ENCODE measurements at places on chromosomes 2 and 18.

DNA sequence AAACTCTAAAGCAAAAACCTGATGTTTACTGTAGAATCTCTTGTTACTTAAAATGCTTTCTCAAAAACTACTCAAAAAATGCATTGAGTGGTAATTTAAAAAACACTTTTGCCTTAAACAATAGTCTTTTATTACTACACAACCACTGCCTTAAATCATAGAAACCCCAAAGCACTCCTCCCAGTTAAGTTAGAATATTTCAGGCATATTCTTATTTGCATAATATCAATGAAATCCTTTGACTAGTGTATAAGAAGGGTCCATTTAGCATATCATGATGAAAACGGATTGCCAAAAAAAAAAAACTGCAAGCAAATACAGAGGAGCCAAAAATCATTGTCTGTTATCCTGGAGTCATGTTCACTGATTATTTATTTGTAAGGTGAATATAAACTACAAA lies 119.2 kb downstream of the PTPRM start:
- no peak for DNase-seq

DNA sequence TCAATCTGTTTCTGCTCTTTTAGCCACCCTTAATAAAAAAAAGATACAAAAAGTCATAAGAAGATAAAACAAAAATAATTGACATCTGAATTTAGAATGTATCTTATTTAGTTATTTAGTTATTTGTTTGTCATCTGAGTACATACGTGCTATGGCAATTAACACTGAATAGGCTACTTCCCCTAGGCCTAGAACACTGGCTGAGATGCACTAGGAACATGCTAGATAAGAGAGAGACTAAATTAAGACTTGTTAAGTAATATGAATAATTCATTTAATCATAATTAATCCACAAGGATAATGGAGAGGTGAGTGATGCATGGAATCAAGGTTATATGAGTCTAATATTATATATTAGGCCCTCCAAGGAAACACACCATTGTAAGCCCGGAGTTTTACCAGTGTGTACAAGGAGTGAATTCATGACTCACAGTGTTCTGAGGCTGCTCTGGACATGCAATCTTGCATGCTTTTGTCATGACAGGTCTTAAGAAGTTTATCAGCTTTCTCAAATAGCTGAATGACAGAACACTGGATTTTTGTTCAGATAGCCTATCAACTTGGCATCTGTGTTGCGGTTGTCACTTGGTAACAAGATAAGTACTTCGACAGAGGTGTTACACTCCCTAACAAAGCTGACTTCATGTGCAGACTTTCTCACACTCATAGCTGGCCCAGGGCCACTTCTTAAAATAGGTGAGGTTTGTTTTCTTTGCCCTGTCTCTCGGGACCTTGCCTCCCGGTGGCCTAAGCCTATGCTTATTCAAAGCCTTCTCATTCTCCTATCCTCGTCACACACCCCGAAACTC lies 5.0 kb upstream of the SERPINB2 start:
- no peak for DNase-seq

- DNase-seq: no peak
Observed at GRCh38 chr18:49656073-49656692, 94.3 kb downstream of the LIPG start.

GRCh38 chr2:96175951-96176350 lies 30.7 kb upstream of the DUSP2 start:
- no peak for DNase-seq

GRCh38 chr2:3193443-3194330 lies 183.9 kb downstream of the EIPR1 start:
- no peak for DNase-seq

DNA sequence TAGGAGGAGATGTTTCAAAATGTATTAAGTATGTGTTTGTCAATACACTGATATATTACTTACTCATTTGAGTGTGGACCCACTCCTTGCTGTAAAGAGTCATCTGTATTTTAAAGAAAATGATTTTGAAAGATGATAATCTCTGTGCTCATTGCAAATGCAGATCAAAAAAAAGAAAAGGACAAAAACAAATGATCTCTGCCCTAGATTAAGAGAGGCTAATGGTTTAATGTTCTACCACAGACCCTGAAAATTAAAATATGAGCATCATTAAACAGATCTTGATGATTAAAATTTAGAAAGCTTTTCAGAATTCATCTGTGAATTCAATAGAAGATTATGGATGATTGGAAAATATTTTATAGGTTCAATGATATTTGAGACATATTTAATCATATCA lies 136.5 kb downstream of the CNTNAP5 start:
- no peak for DNase-seq

DNA sequence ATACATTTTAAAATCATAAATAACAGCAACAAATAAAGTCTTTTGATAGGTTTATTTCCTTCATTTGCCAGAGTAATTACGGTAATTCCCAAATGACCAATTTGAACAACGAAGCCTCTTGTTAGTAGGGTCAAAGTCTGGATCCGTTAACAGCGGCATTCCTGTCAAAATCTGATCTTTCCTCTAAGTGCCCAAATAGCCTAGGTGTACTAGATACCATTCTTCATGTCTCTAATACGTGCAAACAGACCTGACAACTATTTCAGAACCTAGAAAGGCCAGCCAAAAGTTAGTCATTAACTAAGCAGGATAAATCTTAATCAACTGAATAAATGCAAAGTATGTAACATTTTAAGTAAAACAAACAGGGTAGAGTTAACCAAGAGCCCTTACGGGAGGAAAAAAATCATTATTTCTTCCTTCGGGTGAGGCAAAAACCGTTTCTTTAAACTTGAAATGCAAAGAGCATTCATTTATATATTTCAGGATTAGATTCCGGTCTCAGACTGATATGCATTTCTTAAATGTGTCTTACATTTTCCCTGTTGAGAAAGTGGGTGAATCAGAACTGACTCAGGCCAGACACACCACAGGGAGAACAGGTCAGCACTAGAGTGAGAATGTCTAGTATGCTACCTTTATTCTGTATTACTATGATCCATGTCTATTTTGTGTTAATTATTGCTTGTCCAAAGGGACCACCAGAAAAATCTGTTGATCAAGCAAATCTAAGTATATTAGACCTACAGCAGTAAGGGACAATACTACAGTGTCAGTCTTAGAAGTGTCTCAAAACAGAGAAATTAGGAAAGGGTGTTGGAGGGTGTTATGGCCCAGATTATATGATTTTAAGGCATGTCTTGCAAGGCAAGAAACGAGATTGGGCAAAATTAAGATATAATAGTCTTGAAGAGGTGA lies 141.5 kb upstream of the NDUFV2 start:
- no peak for DNase-seq

GRCh38 chr18:62525608-62526007 lies 2.8 kb downstream of the ZCCHC2 start:
- DNase-seq: no peak

GRCh38 chr2:111900859-111901258 lies 2.5 kb downstream of the MERTK start:
- DNase-seq: no peak

DNA sequence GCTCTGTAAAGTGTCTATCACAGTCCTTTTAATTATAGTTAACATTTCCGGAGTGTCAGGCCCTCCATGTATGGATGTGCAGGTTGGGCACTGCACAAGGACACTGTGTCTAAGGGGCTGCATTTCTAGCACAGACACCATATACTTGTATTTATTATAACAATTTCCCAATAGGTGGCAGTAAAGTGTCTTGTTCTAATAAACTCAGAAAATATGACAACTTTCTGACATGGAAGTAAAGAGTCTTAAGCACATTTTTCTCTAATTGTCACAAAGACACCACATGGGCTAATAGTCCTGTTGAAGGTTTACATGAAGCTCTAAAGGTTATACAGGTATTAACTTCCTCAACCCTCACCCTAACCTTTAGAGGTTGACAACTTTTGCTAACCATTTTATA lies 156.6 kb downstream of the DYSF start:
- DNase-seq: no peak

GRCh38 chr2:111116011-111116746 lies 4.5 kb upstream of the BCL2L11 start:
- DNase-seq: no peak

GRCh38 chr2:174881678-174882077 lies 117.4 kb upstream of the CHRNA1 start:
- no peak for DNase-seq

GRCh38 chr2:42957109-42957860 lies 164.9 kb upstream of the HAAO start:
- no peak for DNase-seq

DNA sequence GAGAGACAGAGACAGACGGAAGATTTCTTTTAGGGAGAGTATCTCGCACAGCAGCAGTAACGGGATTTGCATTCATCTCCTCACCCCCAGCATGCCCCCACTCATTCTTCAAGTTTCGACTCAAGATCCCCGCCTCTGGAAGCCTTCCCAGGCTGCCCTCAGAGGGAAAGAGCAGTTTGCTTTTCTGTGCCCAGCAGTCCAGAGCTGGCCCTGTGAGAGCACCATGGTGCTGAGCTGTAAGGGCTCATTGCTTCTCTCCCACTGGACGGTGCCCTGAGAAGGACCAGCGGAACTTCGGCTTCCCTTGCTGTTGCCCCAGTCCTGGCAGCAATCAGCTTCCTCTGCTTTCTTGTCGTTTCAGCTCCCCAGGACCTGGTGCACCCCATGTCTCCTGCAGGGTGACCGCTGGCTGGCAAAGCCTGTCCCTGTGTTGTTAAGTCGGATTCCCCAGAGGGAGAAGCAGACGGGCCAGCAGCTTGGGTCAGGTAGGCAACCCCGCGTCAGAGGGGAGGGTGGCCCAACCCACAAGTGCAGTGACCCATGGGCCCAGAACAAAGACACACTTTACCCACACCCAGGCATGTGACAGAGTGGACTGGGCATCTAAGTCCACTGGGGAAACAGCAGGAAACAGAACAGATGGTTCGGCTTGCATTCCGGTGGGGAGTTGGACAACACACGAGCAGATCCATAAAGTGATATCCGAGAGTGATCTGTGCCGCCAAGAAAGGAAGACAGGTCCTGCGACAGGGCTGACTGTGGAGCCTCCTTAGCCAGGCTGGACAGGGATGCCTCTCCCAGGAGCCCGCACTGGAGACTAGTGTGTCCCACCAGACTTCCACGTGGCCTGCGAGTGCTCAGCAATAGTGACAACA lies 36.6 kb downstream of the TMEM177 start:
- DNase-seq: no peak

GRCh38 chr2:86352137-86352726 lies 14.8 kb upstream of the REEP1 start:
- no peak for DNase-seq

GRCh38 chr2:167501618-167502017 lies 613.3 kb downstream of the XIRP2 start:
- DNase-seq: no peak

DNA sequence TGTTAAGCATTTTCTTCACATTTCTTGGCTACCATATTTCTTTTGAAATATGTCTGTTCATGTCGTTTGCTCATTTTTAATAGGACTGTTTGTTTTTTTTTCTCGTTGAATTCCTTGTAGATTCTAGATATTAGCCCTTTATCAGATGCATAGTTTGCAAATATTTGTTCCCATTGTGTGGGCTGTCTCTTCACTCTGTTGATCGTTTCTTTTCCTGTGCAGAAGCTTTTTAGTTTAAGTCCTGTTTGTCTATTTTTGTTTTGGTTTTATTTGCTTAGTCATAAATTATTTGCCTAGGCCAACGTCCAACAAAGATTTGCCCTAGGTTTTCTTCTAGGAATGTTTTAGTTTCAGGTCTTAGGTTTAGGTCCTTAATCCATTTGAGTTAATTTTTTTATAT lies 1494.7 kb downstream of the SUCLG1 start:
- DNase-seq: no peak

DNA sequence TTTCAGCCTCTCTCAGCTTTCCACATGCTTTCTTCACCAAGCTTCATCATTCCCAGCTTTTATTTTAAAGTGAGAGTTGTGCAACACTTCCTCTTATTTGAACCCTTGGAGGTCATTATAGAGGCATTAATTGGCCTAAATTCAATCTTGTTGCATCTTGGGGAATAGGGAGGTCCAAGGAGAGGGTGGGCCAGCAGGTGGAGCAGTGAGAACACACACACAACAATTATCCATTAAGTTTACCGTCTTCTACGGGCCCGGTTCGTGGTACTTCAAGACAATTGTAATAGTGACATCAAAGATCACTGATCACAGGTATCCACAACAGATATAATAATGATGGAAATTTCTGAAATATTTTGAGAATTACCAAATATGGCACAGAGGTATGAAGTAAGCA lies 457.2 kb upstream of the SMIM21 start:
- DNase-seq: no peak

- no peak for DNase-seq
Observed at GRCh38 chr18:24368749-24369148, 28.9 kb downstream of the OSBPL1A start.

DNA sequence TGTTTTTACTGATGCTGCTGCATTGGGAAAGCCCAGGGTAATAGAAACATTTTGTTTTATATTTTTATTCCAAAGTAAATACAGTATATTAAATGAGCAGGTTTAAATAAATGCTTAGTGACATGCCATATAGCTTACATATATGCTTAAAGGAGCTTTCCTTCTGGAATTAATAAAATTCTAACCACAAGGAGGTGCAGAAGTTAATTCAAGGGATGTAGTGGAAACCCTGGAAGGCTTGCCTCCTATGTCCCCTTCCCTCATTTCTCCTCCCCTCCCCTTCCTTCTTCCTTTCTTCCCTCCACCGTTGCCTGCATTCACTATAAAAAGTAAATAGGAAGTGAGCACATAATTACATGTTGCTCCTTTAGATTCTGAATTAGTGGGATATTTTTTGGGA lies 96.3 kb downstream of the UBE2E3 start:
- no peak for DNase-seq

- DNase-seq: no peak
Observed at GRCh38 chr2:218022131-218022850, 19.5 kb upstream of the TNS1 start.

GRCh38 chr2:27131429-27131828 lies 3.0 kb downstream of the PREB start:
- no peak for DNase-seq

DNA sequence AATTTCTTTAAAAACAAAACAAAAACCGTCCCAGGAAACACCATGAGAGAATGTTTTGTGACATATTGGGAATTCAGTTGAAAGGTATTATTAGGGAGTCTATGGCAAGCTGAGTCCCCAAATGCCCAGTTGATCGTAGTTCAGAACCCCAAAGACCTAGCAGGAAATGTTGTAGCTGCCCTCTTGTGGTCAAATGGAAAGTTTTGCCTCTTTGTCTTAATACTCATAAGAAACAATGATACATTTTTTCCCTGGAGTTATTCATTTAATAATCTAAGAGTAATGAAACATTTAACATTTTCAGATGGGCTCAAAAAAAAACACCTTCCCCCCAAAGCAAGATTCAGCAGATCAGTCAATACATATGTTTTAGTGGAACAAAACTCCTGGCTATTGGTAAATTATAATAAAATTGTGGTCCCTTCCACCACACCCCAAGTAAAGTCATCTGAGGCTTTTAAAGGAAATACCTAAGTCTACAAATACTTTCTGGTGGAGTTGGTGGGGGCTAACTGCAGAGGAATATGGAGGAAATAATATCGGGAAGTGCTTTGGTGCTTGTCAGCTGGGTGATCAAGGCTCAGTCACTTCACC lies 37.8 kb upstream of the EFEMP1 start:
- no peak for DNase-seq

DNA sequence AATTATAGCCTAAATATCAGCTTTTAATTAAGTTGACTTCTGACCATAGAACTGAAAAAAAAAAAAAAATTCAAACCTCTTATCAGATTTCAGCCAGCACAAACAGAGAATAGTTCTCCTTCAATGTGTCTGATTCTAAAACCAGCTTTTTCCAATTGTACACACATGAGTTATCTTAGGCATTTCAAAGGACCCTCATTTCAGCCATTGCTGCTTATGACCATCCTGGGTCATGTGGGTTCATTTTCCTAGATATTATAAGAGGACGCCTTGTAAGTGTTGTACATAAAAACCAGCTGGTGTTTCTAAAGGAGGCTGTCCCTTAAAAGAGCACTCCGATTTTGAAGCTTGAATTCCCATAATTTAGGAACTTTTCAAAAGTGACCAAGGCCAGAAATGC lies 62.3 kb upstream of the DYNC1I2 start:
- no peak for DNase-seq
